ENCODE measurements at places on chromosomes 7 and 10. TPM values are rescaled to one million over a fixed set of nuclear protein-coding genes. Genes with fewer than 3 reads are reported as not detected.

GRCh38 chr10:75335191-75335590, 66.4 kb downstream of the ZNF503 start:
- no peak overlapping the region for H3K4me3 ChIP-seq
- DNase-seq: no peak
- H3K36me3 ChIP-seq: no peaks in the 10 kb centered on the region

Gene REEP3
- 66.6 TPM for total RNA-seq

Gene DLX5
- total RNA-seq: 2.5 TPM

DNA sequence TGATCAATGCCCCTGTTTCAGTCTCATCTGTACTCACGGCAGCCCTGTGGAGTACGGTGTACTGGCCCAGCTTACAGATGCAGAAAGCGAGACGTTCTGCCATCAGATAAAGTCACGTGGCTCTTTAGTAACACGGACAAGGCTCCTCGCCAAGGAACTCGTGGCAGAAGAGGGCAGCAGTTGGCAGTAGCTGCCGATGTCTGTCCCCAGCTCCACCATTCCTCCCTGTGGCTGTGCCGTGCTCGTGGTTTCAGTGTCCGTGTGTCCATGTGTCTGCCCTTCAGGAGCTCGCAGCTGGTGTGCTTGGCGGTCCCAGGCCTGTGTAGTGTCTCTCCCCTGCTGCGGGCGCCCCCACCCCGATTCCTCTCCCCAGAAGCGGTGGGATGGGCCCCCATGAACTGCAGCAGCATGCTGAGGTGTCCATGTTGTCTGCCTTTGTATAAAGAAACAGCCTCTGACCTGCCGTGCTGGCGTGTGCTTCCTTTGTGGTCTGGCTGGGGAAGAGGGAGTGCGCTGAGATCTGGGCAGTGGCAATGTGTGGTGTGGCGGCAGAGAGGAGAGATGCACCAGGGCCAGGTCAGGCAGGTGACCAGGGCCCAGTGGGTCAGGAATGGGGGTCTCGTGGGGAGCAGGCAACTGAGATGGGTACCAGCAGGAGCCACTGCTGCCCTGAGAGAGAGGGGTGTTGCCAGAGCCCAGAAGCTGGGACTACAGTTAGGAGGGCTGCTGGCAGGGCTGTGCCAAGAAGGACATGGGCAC, 9.8 kb downstream of the RHBDD2 start:
- peaks cover 26% of the 10 kb centered on the region for H3K36me3 ChIP-seq
- no peak for DNase-seq

Gene HOXA9
- total RNA-seq: 19.5 TPM

DNA sequence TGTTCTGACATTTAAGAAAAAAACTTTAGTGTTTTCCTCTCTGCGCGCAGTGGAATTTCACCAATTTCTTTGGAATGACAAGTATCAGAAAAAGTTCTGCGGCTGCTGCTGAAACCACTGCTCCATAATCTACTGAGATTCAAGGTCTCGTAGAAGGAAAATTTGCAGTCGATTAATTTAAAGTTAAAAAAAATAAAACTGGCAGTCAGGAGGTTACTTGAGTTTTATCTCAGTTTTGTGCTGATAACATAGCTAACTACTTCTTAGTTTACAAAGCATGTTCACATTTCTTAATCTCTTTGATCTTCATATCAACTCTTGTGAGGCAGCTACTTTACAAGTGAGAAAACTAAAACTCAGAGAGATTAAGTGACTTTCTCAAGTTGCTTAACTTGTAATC, 18.2 kb upstream of the CALD1 start:
- DNase-seq: no peak
- H3K36me3 ChIP-seq: no peaks in the 10 kb centered on the region
- peaks cover under 1% of the 10 kb centered on the region for H3K4me1 ChIP-seq

DNA sequence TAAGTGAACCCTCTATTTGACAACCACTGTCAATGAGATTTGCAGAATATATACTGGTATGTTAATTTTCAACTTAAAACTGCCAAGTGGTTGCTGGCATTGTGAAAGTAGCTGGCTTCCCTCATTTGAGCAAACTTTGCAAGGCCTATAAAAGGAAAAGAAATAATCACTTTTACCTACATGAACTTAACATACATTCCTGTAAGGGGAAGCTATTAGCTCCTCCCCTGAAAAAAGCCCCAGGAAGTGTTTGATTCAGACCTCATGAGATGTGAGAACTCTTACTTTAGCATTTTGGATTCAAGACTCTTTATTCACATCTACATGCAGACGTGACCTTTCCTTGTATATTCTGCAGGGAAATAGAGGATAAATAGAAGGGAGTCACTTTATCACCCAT, 175.6 kb downstream of the OTUD1 start:
- no peak overlapping the region for H3K27ac ChIP-seq
- DNase-seq: no peak
- H3K27me3 ChIP-seq: no peaks in the 10 kb centered on the region
- H3K36me3 ChIP-seq: no peaks in the 10 kb centered on the region
- no peaks in the 10 kb centered on the region for H3K4me1 ChIP-seq

DNA sequence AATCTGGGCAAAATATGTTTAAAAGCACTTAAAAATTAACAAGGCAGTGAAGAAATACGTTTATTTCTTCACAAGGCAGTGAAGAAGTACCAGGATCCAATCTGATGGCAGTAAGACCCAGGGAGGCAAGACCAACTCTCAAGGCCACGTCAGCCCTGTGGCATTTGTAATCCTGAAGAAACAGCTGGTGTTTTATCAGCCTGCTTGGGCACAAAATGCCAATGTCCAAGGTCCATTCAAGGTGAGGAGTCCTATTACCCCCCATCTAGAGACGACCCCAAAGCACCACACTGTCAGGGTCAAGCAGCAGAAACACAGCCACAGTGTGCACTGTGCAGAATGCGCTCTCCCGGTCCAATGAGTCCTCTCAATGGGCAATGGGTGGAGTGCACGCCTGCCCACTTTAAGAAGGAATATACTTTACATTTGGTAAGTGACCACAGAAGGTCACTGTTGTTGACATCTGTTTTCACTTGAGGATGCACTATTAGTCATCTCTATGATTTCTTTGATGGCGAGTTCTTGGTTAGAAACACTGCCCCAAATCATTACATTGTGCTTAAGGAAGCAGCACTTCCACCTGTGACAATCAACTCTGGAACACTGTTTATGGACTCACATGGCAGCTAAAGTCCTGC, 12.8 kb downstream of the CPXM2 start:
- no peak overlapping the region for H3K27ac ChIP-seq
- no peaks in the 10 kb centered on the region for H3K4me1 ChIP-seq
- no peak overlapping the region for H3K4me3 ChIP-seq
- no peaks in the 10 kb centered on the region for H3K27me3 ChIP-seq

- H3K4me3 ChIP-seq: no peak overlapping the region
- H3K27me3 ChIP-seq: no peaks in the 10 kb centered on the region
- H3K36me3 ChIP-seq: no peaks in the 10 kb centered on the region
- peaks cover 15% of the 10 kb centered on the region for H3K4me1 ChIP-seq
Observed at GRCh38 chr10:75428434-75429158, 2.8 kb upstream of the LRMDA start.

DNA sequence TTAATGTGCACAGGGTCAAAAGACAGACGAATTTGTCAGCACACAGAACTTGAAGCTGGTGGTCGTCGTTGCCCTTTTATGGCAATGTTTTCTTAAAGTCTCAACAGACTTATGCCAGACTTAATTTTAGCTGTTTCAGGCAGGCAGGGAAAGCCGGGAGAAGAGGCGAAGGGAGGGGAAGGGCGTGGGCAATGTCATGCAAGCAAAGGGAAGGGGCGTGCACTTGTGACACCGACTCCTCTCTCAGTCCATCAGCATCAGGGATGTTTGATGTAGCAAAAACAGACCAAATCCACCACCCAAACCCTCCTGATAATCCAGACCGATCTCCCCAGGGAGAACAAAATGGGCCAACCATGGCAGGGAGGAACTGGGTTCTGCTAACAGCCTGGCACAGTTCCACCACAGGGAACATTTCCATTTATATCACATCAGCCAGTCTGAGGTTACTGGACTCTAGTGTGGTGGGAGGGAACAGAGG, 118.1 kb upstream of the RHEB start:
- no peak overlapping the region for H3K27ac ChIP-seq
- no peak for DNase-seq
- H3K4me3 ChIP-seq: no peak overlapping the region
- H3K27me3 ChIP-seq: no peaks in the 10 kb centered on the region
- H3K4me1 ChIP-seq: no peaks in the 10 kb centered on the region
- H3K36me3 ChIP-seq: no peaks in the 10 kb centered on the region

GRCh38 chr7:33191340-33191739, 62.0 kb downstream of the BBS9 start:
- no peak overlapping the region for H3K27ac ChIP-seq
- H3K27me3 ChIP-seq: no peaks in the 10 kb centered on the region
- H3K36me3 ChIP-seq: no peaks in the 10 kb centered on the region
- no peak overlapping the region for H3K4me3 ChIP-seq
- H3K4me1 ChIP-seq: peaks cover 22% of the 10 kb centered on the region
- DNase-seq: no peak

DNA sequence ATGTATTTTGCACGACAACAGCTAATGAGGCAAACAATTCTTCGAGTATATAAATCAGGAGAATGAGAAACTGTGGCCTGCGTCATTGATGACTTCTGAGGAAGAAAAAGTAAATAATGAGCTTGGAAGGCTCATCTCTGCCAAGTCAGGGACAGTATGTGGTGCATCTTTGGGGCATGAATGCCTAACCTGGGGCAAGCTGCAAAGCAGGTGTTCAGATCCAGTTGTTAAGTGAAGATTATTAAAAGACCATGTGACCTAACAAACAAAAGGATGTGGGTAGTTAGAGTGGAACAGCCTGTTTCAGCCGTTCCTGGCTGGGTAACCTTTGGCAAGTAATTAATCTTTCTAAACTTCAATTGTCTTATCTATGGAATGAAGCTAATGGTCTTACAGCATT, 93.0 kb downstream of the LYZL2 start:
- DNase-seq: no peak
- no peaks in the 10 kb centered on the region for H3K4me1 ChIP-seq
- no peak overlapping the region for H3K27ac ChIP-seq
- H3K36me3 ChIP-seq: no peaks in the 10 kb centered on the region
- H3K27me3 ChIP-seq: peaks cover 8% of the 10 kb centered on the region
- no peak overlapping the region for H3K4me3 ChIP-seq

Gene CLRN3
- total RNA-seq: not detected

GRCh38 chr10:106310596-106310995, 853.9 kb downstream of the SORCS1 start:
- H3K36me3 ChIP-seq: no peaks in the 10 kb centered on the region
- H3K27me3 ChIP-seq: no peaks in the 10 kb centered on the region
- DNase-seq: no peak
- H3K27ac ChIP-seq: no peak overlapping the region

DNA sequence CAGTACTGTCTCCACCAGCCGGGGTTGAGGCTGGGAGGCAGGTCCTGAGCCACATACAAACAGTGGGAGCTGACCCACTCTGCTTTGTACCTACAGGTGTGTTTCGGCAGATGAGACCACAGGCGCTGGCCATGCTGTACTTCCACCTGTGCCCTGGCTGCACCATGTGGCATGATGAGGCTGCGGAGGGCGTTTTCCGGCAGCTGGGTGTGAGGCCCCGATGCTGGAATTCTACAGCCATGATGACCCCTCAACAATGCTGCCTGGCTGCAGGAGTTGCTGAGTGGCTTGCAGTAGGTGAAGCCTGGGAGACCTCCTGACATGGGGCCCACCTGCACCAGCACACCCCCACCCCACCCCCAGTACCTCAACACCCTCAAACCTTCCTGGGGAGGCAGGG, 18.0 kb downstream of the IMPDH1 start:
- DNase-seq: no peak
- H3K27ac ChIP-seq: no peak overlapping the region
- H3K27me3 ChIP-seq: peaks cover 2% of the 10 kb centered on the region

DNA sequence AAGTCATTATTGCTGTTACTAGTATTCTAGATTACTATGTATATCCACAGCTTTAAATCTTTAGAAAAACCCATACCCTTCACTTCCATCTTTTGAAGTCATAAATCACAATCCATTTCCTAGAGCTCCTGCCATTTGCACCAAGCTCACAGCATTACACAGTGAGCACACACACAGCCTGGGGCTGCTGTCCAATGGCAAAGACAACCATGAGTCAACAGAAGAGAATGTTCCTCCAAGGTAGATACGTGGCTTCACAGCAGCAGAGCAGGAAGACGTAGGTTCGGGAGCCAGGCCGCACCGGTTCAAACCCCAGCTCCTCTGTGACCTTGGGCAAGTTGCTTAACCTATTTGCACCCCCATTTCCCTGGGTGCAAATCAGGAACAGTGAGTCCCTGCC, 234.6 kb downstream of the DIP2C start:
- H3K4me1 ChIP-seq: peaks cover 17% of the 10 kb centered on the region
- no peak overlapping the region for H3K4me3 ChIP-seq
- no peaks in the 10 kb centered on the region for H3K27me3 ChIP-seq
- peaks cover 6% of the 10 kb centered on the region for H3K36me3 ChIP-seq
- H3K27ac ChIP-seq: no peak overlapping the region

Gene CDK14
- total RNA-seq: 39.1 TPM

GRCh38 chr10:99467236-99467999, 37.0 kb upstream of the GOT1 start:
- H3K27ac ChIP-seq: no peak overlapping the region
- H3K4me3 ChIP-seq: no peak overlapping the region
- peaks cover 15% of the 10 kb centered on the region for H3K27me3 ChIP-seq
- no peak for DNase-seq
- no peaks in the 10 kb centered on the region for H3K36me3 ChIP-seq

- no peaks in the 10 kb centered on the region for H3K36me3 ChIP-seq
- peaks cover 22% of the 10 kb centered on the region for H3K4me1 ChIP-seq
- H3K27ac ChIP-seq: peak within 1 kb of the TSS; percentile 70
- H3K27me3 ChIP-seq: no peaks in the 10 kb centered on the region
- peak; percentile 92 for DNase-seq
Observed at GRCh38 chr7:29989257-29989995, at the start of gene SCRN1. Gene SCRN1 (minus strand): TSS chr7:29989801. CDS start chr7:29969067, 20,734 bp downstream.

DNA sequence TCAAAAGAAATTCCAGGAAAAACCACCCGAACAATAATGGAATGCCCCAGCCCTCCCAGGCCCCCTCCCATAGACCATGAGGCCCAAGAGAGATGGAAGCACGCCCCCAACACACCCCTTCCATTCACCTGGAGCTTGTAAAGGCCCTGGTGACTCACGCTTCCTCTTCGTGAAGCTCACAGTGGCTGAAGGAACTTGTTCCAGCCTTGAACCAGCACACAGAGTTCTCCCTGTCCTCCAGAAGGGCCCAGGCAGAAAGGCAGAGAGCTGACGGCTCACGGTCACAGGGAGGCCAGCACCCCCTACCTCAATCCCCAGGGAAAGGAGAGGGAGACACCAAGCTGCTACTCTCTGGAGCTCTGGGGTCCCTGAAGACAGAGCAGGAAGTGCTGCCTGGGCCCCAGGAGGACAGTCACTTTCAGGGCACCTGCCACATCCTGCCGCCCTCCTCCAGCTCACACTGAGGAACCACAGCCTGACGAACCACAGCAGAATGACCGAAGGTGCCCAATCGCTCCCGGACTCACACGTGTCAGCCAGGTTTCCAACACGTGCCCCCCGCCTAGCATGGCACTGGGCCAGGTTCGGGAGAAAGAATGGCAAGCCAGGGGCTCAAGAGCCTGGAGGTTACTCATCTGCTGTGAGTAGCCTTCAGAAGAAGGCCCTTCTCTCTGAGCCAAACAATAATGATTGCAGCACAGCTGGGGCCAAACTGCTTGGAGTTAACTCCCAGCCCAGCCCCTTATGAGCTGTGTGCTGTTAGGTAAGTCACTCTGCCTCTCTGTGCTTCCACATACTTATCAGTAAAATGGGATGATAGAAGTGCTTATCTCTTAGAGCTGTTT, 52.8 kb downstream of the DLG5 start:
- H3K36me3 ChIP-seq: no peaks in the 10 kb centered on the region
- peak; percentile 83 for DNase-seq
- H3K27me3 ChIP-seq: no peaks in the 10 kb centered on the region
- H3K27ac ChIP-seq: peak overlapping the region; percentile 42
- H3K4me3 ChIP-seq: no peak overlapping the region

- no peaks in the 10 kb centered on the region for H3K36me3 ChIP-seq
- H3K27me3 ChIP-seq: no peaks in the 10 kb centered on the region
- H3K4me1 ChIP-seq: no peaks in the 10 kb centered on the region
- no peak overlapping the region for H3K27ac ChIP-seq
Observed at GRCh38 chr10:91540733-91541132, 92.1 kb downstream of the PPP1R3C start.

Gene PUS7
- 20.0 TPM for total RNA-seq
